ENCODE measurements at places on chromosomes 7 and 10.

DNA sequence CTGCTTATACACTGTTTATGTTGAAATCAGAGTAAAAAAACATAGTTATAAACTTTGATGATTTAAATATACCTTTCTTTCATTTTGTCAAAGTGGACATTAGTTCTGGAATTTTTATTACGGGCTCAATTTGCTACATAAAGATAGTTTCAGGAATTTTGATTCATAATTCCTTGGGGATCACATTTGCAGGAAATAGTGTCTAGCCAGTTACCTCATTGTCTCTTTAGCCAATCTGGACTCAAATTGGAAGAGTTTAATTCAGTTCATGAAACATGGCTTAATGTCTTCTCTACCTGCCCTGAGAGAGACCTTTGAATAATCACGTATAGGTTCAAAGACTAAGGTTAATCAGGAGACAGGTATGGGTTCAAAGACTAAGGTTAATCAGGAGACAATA lies 262.6 kb downstream of the HGF start:
- no peak for DNase-seq

DNA sequence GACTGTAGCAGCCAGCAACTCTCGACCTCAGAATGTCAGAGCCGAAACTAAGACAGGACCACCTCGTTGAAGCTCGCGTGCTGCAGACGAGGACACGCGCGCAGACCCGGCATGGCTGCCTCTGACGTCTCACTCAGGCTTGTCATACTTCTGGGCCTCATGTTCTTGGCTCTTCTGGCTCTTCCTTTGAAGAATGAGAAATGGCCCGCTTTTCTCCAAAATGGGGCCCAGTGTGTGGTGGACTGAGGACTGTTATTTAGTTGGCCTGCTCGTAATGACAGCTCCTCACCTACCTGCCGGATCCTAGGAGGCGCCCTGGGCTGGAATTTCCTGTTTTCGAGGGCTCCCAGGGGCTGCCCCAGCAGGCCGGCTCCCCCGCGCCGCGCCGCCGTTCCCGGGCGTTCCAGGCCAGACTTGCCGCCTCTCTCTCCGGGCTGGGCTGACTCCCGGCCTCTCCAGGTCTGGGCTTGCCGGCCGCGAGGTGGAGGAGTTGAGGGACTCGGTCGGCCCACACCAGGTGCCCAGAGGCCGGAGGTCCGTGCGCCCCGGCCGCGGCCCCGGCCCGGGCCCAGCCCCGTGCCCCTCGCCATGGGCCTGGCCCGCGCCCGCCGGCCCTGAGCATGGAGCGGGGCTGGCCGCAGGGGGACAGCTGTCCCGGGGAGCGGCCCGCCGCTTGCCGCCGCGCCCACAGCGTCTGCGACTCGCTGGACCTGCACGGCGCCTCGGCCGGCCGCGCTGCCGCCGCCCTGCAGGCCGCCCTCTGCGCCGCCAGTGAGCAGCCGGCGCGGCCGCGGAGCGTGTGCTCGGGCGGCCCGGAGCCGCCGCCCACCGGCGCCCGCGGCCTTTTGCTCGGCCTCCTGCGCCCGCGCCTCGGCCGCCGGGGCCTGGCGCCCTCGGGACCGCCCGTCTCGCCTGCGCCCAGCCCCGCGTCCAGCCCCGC lies 28.1 kb downstream of the AGAP3 start:
- peak; percentile 52 for DNase-seq

DNA sequence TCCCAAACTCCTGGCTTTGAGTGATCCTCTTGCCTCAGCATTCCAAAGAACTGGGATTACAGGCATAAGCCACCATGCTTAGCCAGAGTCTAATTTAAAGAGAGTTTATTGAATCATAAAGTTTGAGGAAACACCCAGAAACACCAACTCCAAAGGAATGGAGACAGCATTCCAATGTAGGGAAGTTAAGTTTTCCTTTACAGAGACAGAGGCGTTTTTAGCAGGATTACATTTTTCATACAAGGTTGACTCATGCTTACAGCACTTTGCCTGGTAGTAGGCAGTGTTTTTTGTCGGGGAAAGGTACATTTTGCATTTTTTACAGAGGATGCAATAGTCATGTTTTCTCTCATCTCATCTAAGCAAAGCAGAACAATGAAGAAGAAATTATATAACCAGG lies 18.9 kb upstream of the OPN4 start:
- peak; percentile 85 for DNase-seq

- no peak for DNase-seq
Measured at GRCh38 chr10:95785317-95785716, 29.4 kb downstream of the ENTPD1 start.

GRCh38 chr7:87337331-87337730 lies 8.1 kb upstream of the CROT start:
- no peak for DNase-seq

DNA sequence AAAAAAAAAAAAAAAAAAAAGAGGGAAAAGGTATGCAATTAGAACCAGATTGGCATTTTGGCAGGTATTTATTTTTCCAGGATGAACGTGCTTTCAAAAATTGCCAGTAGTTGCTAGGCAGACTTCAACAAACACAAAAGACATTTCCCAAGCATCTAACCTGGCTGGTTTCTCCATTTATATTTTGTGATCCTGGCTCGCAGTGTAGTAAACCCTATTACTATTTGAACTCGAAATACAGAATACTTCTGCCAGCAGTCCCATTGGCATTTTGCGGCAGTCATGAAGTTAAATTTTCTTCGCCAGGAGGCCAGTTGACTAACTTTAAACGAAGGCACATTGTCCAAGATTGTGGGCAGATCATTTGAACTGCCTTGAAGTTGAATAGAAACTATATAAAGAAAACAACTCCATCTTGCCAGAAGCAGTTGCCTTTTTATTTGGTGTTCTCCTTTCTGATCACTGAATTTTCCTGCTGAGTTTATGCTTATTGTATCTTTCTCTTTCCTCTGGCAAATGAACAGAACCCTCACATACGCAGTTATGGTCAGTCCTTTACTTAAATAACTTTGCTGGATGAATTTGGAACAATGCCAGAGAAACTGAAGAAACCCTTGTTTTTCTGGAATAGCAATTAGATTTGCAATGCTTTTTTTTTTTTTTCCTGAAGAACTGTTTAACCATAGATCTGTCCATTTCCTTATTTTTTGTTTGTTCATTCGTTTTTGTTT lies 132.9 kb downstream of the BICC1 start:
- no peak for DNase-seq

- DNase-seq, result no peak
Measured at GRCh38 chr7:50914460-50914859, 131.8 kb upstream of the GRB10 start.

- peak; percentile 50 for DNase-seq
Measured at GRCh38 chr7:48255046-48255445, 83.8 kb downstream of the ABCA13 start.

DNA sequence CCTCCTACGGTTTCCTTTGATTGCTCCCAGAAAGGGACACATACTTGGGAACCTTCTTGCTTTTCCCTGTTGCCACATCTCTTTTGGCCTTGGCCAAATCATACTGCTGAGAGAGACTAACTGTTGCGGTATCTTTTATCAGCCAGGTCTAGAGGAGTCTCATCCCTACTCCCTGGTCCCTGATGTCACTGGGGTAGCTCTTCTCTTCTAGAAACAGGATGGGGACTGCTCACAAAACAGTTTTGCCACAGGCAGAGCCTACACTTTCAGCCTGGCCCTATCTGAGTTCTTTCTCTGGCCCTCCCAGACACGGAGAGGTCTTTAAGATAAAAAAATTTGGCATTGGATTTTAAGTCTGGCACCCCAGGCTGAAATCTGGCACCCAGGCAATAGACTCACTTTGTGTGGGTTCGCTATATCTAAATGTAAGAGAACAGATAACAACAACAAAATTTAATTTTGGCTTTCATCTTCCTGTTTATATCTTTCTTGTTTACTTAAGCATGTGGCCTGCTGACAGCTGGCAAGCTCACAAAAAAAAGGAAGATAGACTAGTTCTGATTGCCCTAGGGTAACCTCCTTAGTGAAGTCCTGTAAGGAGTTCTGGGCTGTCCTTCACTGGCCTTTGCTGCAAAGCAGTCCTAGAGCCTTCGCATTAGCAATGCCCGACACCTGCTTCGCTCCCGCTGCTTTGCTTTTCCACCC lies 228.3 kb upstream of the NPVF start:
- no peak for DNase-seq

GRCh38 chr10:16944402-16944801 lies 127.2 kb upstream of the RSU1 start:
- peak; percentile 75 for DNase-seq

GRCh38 chr10:80191589-80192270 lies 13.6 kb downstream of the ANXA11 start:
- no peak for DNase-seq

- no peak for DNase-seq
Measured at GRCh38 chr7:65254061-65254460, 119.6 kb upstream of the ZNF92 start.

GRCh38 chr10:31020209-31020608 lies 11.5 kb downstream of the ZNF438 start:
- DNase-seq, result no peak

DNA sequence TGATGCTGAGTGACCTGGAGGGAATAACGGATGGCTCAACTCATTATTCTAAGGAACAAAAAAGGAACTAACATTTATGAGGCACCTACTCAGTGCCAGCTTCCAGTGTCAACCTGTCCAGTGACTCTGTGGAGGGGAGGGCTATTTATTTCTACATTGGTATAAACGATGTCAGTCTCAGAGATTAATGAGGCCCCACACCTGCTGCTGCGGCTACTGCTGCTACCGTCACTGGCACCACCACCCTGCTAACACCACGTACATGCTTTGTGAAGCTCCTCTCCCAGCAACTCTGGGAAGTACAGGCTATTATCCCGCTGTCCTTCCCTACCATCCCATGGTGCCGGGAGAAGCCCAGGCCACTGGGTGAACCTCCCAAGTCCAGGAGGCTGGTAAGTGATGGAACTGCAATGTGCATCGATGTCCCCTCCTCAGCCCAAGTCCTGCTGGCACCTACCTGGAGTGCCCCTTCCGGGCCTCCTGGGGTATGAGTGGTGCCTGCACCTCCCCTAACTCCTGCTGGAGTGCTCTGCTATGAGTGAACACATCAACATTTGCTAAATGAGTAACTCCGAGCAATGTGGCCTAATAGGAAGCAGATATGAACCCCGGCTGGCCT lies 101.5 kb downstream of the ARHGAP22 start:
- no peak for DNase-seq

GRCh38 chr10:3402187-3402751 lies 229.7 kb upstream of the PITRM1 start:
- DNase-seq, result no peak

GRCh38 chr7:152137476-152138025 lies 112.1 kb downstream of the GALNT11 start:
- no peak for DNase-seq

- peak; percentile 29 for DNase-seq
Measured at GRCh38 chr7:16978358-16979244, 96.8 kb upstream of the AGR3 start.

DNA sequence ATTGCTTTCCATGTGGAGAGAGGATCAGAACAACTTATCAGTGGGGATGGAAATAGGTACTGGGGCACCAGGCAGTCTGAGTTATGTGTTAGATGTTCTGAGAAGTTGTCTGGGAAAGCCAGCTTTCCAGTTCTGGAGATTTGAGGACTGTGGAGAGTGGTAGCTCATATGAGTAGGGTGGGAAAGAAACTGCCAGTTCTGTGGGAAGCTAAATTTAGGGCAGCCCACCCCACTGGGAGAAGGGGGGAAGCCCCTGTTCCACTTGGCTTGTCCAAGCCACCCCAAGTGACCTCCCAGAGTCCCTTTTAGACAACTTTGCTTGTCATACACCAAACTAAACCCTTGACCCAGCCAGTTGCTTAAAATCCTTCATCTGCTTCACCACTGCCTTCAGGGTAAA lies 189.5 kb downstream of the REEP3 start:
- no peak for DNase-seq

DNA sequence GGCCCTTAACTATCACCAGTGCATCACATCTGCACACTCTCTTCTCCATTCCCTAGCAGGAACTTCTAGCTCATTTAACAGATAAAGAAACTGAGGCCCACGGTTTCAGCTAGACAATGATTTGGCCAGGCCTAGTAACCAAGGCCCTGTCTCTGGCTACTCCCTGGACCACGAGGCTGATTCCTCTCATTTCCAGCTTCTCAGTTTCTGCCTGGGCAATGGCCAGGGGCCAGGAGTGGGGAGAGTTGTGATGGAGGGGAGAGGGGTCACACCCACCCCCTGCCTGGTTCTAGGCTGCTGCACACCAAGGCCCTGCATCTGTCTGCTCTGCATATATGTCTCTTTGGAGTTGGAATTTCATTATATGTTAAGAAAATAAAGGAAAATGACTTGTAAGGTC lies 13.5 kb downstream of the AQP1 start:
- peak; percentile 5 for DNase-seq

- DNase-seq, result no peak
Measured at GRCh38 chr7:159147687-159148086, 3.0 kb upstream of the VIPR2 start.

- peak; percentile 70 for DNase-seq
Measured at GRCh38 chr7:14761510-14762296, 140.8 kb downstream of the DGKB start.

DNA sequence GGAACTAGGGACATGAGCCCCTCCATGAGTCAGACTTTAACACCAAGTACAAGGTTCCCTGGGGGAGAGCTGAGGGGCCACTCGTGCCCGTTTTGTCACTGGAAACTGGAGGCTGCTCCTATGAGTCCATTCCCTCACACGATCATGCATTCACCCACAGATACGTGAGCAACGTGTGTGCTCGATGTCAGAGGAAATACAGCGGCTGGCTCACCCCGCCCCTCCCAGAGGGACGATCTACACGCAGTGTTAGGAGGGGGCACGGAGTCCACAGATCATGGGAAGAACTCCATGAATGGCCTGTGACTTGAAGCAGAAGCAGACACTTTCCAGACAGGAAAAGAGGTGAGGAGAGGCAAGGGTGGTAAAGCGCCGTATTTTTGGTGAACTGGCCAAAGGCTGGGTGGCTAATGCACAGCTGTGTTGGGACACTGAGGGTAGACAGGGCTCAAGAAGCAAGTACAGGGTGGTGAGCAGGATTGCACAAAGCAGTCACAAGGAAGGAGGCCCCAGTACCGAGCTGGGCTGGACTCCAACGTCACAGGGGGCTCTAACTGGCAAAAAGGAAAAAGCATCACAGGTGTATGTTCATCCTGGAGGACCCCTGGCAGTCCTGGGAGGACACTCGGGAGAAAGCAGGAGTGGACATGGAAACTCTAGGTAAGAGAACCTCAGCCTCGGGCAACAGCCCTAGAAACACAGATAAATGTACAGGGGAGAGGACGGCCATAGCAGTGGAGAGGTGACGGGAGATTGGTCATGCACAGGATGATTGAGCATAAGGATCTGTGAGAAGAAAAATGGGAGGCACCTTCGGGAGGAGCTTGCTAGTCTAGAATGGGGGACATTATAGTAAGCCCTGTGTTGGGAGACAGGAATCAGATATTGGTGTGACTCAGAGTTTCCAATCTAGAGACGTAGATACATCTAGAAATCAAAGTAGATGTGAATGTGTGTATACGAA lies 41.2 kb downstream of the TNS3 start:
- no peak for DNase-seq

DNA sequence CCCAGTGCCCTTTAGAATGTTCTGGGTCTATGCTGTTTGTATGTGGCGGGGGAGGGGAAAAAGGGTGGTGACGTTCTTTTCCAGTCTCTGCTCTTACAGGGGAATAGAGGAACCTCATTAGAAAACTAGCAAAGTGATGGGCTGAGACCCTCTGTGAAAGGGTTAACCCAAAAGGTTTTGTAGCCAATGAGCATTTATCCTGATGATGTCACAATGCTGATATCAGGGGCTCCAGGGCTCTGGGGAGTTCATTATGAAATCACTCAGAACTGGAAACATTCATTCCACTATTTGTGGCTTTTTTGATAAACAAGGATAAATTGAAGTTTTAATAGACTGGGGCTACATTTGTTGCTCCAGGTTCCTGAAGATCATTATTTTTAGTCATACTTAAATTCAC lies 71.7 kb downstream of the ARID5B start:
- no peak for DNase-seq

All from AG20443 (cell line).